ENCODE measurements at places on chromosomes 11 and 22.
A peak's percentile ranks its signal among the peaks of the same experiment; 100 is the strongest.

DNA sequence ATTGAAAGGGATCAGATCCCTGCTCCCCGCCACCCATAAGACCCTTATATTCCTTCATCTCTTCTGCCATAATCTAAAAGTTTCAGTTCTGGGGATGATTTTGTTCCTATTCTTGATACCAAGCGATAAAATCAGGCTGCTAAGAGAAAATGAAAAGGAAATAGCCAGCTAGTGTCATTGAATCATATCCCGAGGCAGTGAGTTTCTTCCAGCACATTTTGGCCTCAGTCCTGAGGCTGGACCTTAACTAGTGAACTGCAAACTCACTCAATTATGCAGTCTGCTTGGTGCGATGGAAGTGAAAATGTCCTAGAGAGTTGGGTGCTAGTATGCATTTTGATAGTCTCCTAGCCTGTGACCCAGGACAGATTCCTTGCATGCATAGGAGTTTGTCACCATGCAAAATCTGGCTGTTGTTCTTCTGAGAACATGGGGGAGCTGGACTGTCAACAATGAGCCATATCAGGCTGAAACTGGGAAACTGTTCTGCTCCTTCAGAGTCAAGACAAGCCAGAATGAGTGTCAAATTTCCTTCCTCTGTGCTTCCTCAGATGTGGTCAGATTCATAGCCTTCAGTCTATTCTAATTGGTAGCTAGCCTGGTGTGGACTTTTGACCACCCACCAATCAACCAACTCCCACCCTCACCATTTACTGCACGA lies 102.9 kb downstream of the CCDC81 start:
- no peak for DNase-seq

DNA sequence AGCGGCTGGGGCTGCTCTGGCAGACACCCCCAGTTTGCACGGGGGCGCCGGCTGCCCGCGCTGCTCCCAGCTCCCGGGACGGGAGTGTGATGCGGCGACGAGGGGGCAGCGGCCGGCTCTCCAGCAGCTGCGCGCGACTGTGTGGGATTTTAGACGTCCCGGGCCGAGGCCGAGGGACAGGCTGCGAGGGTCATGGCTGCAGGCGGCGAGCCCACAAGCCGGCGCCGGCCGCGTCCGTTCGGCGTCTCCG lies 159 bp downstream of the FZD4 start:
- DNase-seq = no peak

- peak; percentile 44 for DNase-seq
These were observed 1.3 kb upstream of the PATZ1 start for GRCh38 chr22:31347251-31348008.

DNA sequence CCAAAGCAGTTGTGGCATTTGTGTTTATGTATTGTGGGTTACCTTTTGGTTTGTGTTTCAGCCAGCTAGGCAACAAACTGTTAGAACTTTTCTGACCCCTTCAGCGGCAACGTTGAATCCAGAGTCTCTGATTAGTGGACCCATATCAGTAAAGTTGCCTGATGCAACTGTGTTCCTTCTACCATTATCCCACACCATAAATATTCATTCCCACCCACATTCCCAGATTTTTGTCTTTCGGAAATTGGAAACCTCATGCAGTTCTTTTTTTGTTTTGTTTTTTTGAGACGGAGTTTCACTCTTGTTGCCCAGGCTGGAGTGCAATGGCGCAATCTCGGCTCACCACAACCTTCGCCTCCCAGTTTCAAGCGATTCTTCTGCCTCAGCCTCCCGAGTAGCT lies 30.7 kb upstream of the RBX1 start:
- no peak for DNase-seq
